ENCODE measurements at places on chromosomes 6 and 20. TPM values are rescaled to one million over a fixed set of nuclear protein-coding genes. Genes with fewer than 3 reads are reported as not detected.

Gene DUSP22
- total RNA-seq, result 171 TPM

- no peak for DNase-seq
Measured at GRCh38 chr6:54722328-54722727, 124.2 kb upstream of the FAM83B start.

- no peak for DNase-seq
Measured at GRCh38 chr20:53220482-53221307, 248.5 kb downstream of the TSHZ2 start.

Gene MTFR2
- total RNA-seq, result 32.9 TPM

DNA sequence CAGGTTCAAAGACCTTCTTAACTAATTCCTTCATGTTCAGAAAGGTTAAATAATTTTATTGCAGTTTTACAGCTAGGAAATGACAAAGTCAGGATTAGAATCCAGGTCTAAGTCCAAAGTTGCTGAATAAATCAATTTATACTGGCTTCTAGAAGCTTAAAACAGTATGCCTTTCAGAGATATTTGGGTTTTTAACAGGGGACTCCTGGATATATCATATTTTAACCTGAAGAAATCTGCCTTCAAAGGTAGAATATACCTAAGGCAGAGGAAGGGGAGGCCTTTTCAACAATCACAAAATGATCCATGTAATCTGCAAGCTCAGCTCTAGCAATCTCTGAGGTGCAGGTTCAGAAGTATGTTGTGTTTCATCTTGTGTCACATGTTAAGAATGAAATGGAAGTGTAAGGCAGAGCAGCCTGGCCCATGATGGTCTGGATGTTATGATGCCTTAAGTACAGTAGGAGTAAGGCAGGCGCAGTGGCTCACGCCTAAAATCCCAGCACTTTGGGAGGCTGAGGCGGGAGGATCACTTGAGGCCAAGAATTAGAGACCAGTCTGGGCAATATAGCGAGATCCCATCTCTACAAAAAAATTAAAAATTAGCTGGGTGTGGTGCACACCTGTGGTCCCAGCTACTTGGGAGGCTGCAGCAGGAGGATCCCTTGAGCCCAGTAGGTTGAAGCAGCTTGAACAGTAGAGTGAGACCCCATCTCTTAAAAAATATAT is 123.9 kb downstream of the SOBP start:
- no peak for DNase-seq

Gene GGTLC1
- total RNA-seq, result not detected

Gene DLL1
- not detected for total RNA-seq

GRCh38 chr6:118787724-118788423 is 106.1 kb upstream of the ASF1A start:
- DNase-seq, result no peak

Gene OR2H1
- total RNA-seq, result not detected

- peak; percentile 61 for DNase-seq
Measured at GRCh38 chr6:116667623-116668022, 943 bp downstream of the ZUP1 start.

DNA sequence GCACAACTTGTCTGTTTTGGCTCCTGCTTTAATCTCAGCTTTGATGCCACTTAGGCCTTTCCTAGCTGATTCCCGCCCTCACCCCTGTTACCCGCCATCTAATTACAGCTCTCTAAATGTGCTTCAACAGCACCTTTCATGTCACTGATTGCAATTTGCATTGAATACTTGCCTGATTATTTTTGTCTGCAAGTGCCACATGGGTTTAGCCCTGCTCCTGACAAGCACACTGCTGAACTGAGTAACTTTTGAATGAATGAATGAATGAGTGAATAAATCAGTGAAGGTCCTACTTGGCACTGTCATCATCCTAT is 591 bp upstream of the DCBLD1 start:
- no peak for DNase-seq

- DNase-seq, result no peak
Measured at GRCh38 chr6:99607416-99608036, 893 bp downstream of the PRDM13 start.

GRCh38 chr6:163793011-163793983 is 378.8 kb downstream of the QKI start:
- DNase-seq, result no peak

Data from OCI-LY7 (cell line).